Right ventricle myocardium inferior (tissue), 1 donor: ENCODE measurements at places on chromosomes 2 and 18. TPM values are rescaled to one million over a fixed set of nuclear protein-coding genes. Genes with fewer than 3 reads are reported as not detected.

GALNT14 gene
- 0.38 TPM for total RNA-seq

NAT8 gene
- not detected for total RNA-seq

EHD3 gene
- total RNA-seq = 27.9 TPM

LAMA3 gene
- total RNA-seq = 4.1 TPM

PSME4 gene
- total RNA-seq = 49.9 TPM

RGPD4 gene
- total RNA-seq = 0.05 TPM

ALLC gene
- not detected for total RNA-seq

ST8SIA5 gene
- total RNA-seq = 2.6 TPM

FTCDNL1 gene
- 3.0 TPM for total RNA-seq

SERPINB5 gene
- not detected for total RNA-seq

CHRNG gene
- total RNA-seq = not detected

CAPN14 gene
- 0.35 TPM for total RNA-seq

CRYGC gene
- not detected for total RNA-seq

COX5B gene
- 1,345 TPM for total RNA-seq

AKAIN1 gene
- not detected for total RNA-seq

EVA1A gene
- 0.84 TPM for total RNA-seq

TRABD2A gene
- 0.73 TPM for total RNA-seq

SLC5A7 gene
- total RNA-seq = 0.11 TPM

PROKR1 gene
- total RNA-seq = not detected

RND3 gene
- total RNA-seq = 22.1 TPM

DLGAP1 gene
- not detected for total RNA-seq

PLEK gene
- 7.2 TPM for total RNA-seq

CD207 gene
- total RNA-seq = 0.41 TPM

MRPS9 gene
- total RNA-seq = 70.3 TPM

SNED1 gene
- 6.7 TPM for total RNA-seq

LRRTM1 gene
- total RNA-seq = 0.68 TPM

ATP5F1A gene
- total RNA-seq = 1,797 TPM

IL1R2 gene
- total RNA-seq = 1.3 TPM

SGO2 gene
- total RNA-seq = 1.5 TPM

PTH2R gene
- total RNA-seq = not detected

ATOH8 gene
- total RNA-seq = 29.1 TPM

NEU4 gene
- total RNA-seq = 0.30 TPM

RNF149 gene
- total RNA-seq = 15.6 TPM

THSD7B gene
- 0.27 TPM for total RNA-seq

GCG gene
- total RNA-seq = not detected

LONRF2 gene
- 14.9 TPM for total RNA-seq

ASPRV1 gene
- total RNA-seq = 0.81 TPM

STARD6 gene
- not detected for total RNA-seq

MYO1B gene
- total RNA-seq = 18.9 TPM

CCNYL1 gene
- total RNA-seq = 10.2 TPM
